ENCODE measurements at places on chromosomes 2 and 18. TPM values are rescaled to one million over a fixed set of nuclear protein-coding genes. Genes with fewer than 3 reads are reported as not detected.

The PRSS56 gene
- not detected for total RNA-seq

The DHRS9 gene
- total RNA-seq, result 1.0 TPM

The HRH4 gene
- not detected for total RNA-seq

The TSPYL6 gene
- total RNA-seq, result not detected

The BCS1L gene
- total RNA-seq, result 34.2 TPM

The GALNT13 gene
- 0.33 TPM for total RNA-seq

The PCARE gene
- total RNA-seq, result not detected

The OR6B2 gene
- total RNA-seq, result not detected

The VAMP8 gene
- total RNA-seq, result 111 TPM

The MYO7B gene
- 1.8 TPM for total RNA-seq

The SAG gene
- total RNA-seq, result not detected

The EFEMP1 gene
- 25.1 TPM for total RNA-seq

The PARD6G gene
- 3.1 TPM for total RNA-seq

The ALLC gene
- total RNA-seq, result not detected

DNA sequence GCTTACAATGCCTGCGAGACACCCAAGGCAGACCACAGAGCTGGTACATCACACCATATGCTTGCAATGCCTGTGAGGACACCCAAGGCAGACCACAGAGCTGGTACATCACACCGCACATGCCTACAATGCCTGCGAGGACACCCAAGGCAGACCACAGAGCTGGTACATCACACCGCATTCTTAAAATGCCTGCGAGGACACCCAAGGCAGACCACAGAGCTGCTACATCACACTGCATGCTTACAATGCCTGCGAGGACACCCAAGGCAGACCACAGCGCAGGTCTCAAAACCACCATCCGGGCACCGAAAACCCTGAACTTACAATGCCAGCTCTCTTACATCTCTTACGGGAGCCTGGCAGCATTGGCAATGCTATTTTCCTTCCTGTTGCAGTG is 799.6 kb downstream of the GALR1 start:
- no peak for DNase-seq
- no peaks in the 10 kb centered on the region for H3K27me3 ChIP-seq
- no peak overlapping the region for H3K4me3 ChIP-seq
- H3K4me1 ChIP-seq, result no peaks in the 10 kb centered on the region

GRCh38 chr2:106849253-106849652 is 36.7 kb downstream of the ST6GAL2 start:
- DNase-seq, result no peak
- no peaks in the 10 kb centered on the region for H3K27me3 ChIP-seq
- no peak overlapping the region for H3K4me3 ChIP-seq
- H3K27ac ChIP-seq, result no peak overlapping the region
- no peaks in the 10 kb centered on the region for H3K4me1 ChIP-seq

DNA sequence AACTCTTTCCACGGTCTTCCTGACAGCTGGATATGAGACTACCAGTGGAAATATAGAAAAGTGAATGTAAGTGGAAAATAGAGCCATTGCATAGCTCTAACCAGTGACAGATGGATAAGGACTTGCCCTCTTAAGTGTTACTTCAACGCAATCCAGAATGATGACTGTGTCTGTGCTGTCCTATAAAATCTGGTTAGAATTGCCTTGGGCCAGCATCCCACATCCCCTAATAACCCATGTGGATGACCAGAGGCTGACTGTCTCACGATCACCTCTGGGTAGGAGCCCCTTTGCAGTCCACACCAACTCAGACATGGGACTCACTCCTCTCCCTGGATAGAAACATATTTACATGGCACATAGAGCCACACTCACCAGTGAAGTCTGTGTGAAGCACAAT is 186.6 kb downstream of the C1D start:
- no peak overlapping the region for H3K4me3 ChIP-seq
- DNase-seq, result no peak
- no peak overlapping the region for H3K27ac ChIP-seq
- H3K27me3 ChIP-seq, result no peaks in the 10 kb centered on the region
- H3K36me3 ChIP-seq, result no peaks in the 10 kb centered on the region

DNA sequence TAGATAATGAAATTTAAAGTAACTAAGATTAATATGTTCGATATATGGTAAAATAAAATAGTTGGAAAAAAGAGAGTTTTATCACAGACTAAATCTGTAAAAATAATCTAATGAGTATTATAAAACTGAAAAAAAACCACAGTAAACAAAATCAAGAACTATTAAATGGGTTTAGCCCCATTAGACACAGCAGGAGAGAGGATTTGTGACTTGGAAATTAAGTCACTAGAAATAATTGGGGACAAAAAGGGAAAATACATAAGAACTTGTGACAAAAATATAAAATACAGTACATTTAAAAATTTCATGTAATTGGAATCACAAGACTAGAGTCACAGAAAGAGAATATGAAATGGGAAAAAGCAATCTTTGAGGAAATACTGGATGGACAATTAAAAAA is 1114.6 kb upstream of the KLHL29 start:
- H3K27me3 ChIP-seq, result no peaks in the 10 kb centered on the region
- H3K4me3 ChIP-seq, result no peak overlapping the region
- H3K36me3 ChIP-seq, result no peaks in the 10 kb centered on the region

DNA sequence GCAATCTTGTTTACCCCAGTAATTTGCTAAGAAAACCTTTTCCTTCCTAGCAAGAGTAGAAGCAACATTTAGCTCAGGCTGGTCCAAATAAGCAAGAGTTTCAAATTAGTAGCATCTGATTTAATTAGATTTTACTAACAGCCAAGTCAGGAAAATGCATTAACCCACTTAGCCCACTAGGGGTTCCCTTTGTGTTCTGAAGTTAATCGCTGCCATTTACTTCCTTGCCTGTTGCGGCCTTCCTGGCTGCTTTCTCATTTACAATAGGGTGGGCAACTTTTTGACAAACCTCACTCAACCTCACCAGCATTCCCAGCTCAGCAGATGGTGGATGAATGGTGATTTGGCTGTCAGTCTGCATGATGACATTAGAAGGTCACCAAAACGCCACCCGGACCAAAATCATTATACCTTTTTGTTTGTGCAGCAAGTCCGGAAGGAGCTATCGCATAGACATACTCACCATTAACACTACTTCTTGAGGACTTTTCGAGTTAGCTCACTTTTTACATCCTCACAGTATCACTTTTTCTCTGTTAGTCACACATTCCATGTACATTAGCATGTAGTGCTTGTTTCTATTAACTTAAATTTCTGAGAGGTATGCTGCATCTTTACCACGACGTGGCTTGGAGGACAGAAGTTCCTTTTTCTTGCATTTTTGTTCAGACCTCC is 101.5 kb upstream of the SETBP1 start:
- H3K4me3 ChIP-seq, result no peak overlapping the region
- no peaks in the 10 kb centered on the region for H3K27me3 ChIP-seq
- peak; percentile 11 for DNase-seq
- no peaks in the 10 kb centered on the region for H3K4me1 ChIP-seq
- H3K27ac ChIP-seq, result no peak overlapping the region

GRCh38 chr2:20188851-20189250 is 36.1 kb downstream of the SDC1 start:
- peaks cover 45% of the 10 kb centered on the region for H3K4me1 ChIP-seq
- no peaks in the 10 kb centered on the region for H3K27me3 ChIP-seq
- H3K27ac ChIP-seq, result no peak overlapping the region
- no peaks in the 10 kb centered on the region for H3K36me3 ChIP-seq
- H3K4me3 ChIP-seq, result no peak overlapping the region

- no peak overlapping the region for H3K27ac ChIP-seq
- H3K4me3 ChIP-seq, result no peak overlapping the region
- DNase-seq, result no peak
- no peaks in the 10 kb centered on the region for H3K4me1 ChIP-seq
These were observed 317.6 kb downstream of the GALR1 start for GRCh38 chr18:77567205-77567604.

DNA sequence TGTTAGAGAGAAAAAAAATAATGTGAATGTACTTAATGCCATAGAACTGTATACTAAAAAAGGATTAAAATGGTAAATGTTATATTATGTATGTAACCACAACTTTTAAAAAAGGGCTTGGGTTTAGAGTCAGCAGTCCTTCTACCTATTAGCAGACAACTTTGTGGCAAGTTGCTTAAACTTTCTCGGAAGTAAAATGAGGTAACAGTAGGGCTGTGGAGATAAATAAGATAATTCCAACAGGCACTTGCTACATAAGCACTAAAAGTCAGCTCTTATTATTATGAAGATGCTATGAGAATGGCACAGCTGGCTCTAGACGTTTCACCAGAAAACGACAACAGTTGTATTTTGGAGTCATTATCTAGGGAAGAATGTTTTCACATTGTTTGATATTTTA is 31.3 kb downstream of the AAK1 start:
- H3K4me3 ChIP-seq, result no peak overlapping the region
- H3K27me3 ChIP-seq, result no peaks in the 10 kb centered on the region
- H3K27ac ChIP-seq, result no peak overlapping the region
- DNase-seq, result no peak
- H3K36me3 ChIP-seq, result no peaks in the 10 kb centered on the region
- H3K4me1 ChIP-seq, result peaks cover 21% of the 10 kb centered on the region

GRCh38 chr2:197628043-197628500 is 47.3 kb downstream of the RFTN2 start:
- H3K27ac ChIP-seq, result peak overlapping the region; percentile 49
- no peaks in the 10 kb centered on the region for H3K4me1 ChIP-seq
- H3K4me3 ChIP-seq, result no peak overlapping the region
- H3K36me3 ChIP-seq, result no peaks in the 10 kb centered on the region
- DNase-seq, result no peak

- no peaks in the 10 kb centered on the region for H3K27me3 ChIP-seq
- H3K4me3 ChIP-seq, result no peak overlapping the region
- H3K27ac ChIP-seq, result no peak overlapping the region
- no peak for DNase-seq
- no peaks in the 10 kb centered on the region for H3K36me3 ChIP-seq
- peaks cover 16% of the 10 kb centered on the region for H3K4me1 ChIP-seq
These were observed 197.5 kb downstream of the ZEB2 start for GRCh38 chr2:144322379-144322778.

DNA sequence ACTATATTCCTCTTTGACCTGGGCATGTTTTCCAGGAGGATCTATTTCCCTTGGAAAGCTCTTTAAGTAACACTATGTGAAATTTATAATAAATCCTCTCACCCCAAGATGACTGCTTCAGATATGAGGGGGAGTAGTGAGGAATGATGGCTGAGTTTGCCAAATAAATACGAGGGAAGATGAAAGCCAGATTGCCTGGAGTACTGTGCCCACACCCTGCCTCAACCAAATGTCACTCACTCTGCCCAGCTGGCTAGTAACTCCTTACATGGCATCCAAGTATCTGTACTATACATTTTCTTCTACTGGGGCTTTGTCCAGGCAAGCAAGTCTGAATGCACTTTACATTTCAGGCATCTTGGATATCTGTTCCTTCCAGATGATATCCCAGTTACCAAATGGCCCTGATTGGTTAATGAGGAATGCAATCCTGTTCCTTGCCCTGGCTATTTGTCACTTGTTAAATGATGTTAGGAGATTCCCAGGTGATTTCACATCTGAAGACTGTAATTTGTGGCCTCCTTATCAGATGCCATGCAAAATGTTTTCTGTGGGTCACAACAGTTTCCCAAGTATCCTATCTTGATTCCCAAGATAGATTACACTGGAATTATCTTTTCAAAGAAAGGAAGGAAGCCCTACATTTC is 191.8 kb downstream of the IKZF2 start:
- no peak for DNase-seq
- no peak overlapping the region for H3K4me3 ChIP-seq
- no peak overlapping the region for H3K27ac ChIP-seq
- no peaks in the 10 kb centered on the region for H3K4me1 ChIP-seq
- no peaks in the 10 kb centered on the region for H3K36me3 ChIP-seq

- no peak overlapping the region for H3K27ac ChIP-seq
- no peaks in the 10 kb centered on the region for H3K36me3 ChIP-seq
- H3K4me3 ChIP-seq, result no peak overlapping the region
- H3K27me3 ChIP-seq, result no peaks in the 10 kb centered on the region
These were observed 18.7 kb downstream of the ELAC1 start for GRCh38 chr18:50986360-50987087.

DNA sequence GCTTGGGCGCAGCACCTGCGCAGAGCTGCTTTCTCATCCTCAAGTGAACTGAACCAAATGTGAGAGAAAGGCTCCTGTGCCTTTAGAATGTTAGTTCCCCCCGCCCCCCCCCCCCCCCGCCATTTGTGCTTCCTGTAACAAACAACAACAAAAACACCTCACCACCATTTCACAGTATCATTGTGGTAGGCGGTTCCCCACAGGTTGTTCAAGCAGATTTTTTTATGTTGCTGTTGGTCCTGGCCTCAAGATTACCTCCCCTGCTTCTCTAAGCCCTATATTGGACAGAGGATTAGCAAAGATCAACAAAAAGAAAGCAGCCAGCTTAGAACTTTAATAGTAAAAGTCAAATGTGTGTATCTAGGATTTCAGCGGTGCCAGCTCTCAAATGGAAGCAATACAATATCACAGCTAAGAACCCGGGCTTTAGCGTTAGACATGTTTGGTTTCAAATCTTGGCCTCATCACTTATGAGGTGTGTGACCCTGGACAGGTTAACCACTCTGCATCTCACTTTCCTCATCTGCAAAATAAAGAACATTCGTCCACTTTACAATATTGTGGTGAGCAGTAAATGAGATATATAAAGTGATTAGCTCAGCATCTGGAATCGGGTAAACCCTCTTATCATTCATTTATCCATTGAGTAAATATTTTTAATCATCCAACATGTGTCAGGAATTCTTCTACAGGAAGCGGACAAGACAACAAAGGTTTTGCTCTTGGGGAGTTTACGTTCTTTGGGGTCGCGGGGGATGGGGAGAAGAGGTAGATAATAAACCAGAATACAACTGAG is 84.6 kb downstream of the KCTD18 start:
- H3K4me3 ChIP-seq, result no peak overlapping the region
- H3K27me3 ChIP-seq, result no peaks in the 10 kb centered on the region
- no peak for DNase-seq

DNA sequence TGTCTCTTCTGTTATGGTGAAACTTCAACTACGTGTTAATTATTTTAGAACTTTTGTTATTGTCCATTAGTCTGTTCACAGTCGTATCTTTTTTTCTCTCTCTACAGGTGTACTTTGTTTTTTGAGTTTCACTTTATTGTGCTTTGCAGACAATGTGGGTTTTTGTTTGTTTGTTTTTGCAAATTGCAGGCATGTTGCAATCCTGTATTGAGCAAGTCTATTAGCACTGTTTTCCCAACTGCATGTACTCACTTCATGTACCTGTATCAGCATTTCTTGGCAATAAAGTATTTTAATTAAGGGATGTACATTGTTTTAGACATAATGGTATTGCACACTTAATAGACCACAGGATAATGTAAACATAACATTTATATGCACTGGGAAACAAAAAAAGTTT is 99.1 kb upstream of the FAM110C start:
- no peaks in the 10 kb centered on the region for H3K36me3 ChIP-seq
- no peak overlapping the region for H3K27ac ChIP-seq
- H3K4me3 ChIP-seq, result no peak overlapping the region
- H3K27me3 ChIP-seq, result no peaks in the 10 kb centered on the region
- no peak for DNase-seq

DNA sequence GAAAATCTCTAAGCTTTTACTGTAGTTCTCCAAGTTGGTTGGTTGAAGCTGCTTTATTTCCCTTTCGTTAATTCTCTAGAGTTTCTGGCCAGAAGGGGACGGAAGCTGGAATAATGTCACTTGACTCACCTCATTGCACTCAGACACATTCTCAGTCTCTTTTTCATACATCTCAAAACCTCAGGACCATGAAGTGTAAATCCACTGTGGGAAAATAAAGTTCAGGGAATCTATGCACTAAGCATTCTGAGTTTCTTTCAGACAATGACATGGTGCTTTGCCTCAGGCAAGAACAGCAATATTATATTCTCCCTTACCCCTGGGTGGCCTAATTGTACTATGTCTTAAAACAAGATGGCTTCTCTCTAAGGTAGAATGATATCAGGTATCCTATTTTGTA is 167.8 kb downstream of the PRPF40A start:
- H3K27ac ChIP-seq, result no peak overlapping the region
- DNase-seq, result no peak
- no peaks in the 10 kb centered on the region for H3K27me3 ChIP-seq
- peaks cover 23% of the 10 kb centered on the region for H3K4me1 ChIP-seq
- no peak overlapping the region for H3K4me3 ChIP-seq
